ENCODE measurements at places on chromosomes 2 and 18. TPM values are rescaled to one million over a fixed set of nuclear protein-coding genes. Genes with fewer than 3 reads are reported as not detected.

Gene BMP10
- total RNA-seq, result not detected

- H3K4me1 ChIP-seq, result peaks cover 8% of the 10 kb centered on the region
- H3K36me3 ChIP-seq, result no peaks in the 10 kb centered on the region
These were observed 100.8 kb upstream of the ASAP2 start for GRCh38 chr2:9105601-9106337.

DNA sequence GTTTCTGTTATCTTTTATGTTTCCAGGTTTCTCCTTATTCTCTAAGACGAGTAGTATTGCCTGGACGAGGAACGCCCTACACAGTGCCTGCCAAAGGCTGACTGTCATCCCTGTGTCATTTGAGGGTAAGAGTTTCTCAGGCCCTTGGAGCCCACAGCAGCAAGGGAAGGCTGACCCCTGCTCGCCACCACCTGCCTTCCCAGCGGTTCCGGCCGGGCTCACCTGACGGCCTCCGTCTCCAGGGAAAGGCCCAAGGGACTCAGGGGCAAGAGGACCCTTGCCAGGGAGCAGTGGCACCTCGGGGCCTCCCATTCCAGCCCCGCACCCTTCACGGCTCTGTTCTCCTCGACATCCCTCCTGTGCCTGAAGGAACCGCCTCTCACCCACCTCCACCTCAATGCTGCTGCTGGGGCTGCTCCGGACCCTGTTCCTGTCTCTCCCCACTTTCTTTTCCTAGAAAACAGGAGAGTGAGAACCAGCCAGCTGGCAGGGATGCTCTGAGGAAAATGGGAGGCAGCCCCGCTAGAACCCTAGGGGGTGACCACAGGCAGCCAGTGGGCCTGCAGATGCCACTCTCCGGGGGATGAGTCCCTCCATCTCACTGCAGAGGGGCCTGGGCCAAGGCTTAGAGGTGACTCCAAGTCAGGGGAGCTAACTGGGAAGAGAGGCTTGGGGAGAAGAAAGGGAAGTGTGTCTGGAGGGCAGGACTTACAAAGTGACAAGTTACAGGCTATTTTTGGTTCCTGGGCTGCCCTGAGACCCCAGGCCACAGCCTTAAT lies 1.9 kb downstream of the LIMS2 start:
- no peak for DNase-seq
- H3K4me3 ChIP-seq, result no peak overlapping the region
- H3K27ac ChIP-seq, result no peak overlapping the region
- no peaks in the 10 kb centered on the region for H3K4me1 ChIP-seq

- no peak overlapping the region for H3K4me3 ChIP-seq
- H3K27ac ChIP-seq, result no peak overlapping the region
- no peaks in the 10 kb centered on the region for H3K4me1 ChIP-seq
- no peaks in the 10 kb centered on the region for H3K27me3 ChIP-seq
These were observed 759.9 kb downstream of the SATB2 start for GRCh38 chr2:198697794-198698193.

Gene MSTN
- total RNA-seq, result 0.26 TPM

DNA sequence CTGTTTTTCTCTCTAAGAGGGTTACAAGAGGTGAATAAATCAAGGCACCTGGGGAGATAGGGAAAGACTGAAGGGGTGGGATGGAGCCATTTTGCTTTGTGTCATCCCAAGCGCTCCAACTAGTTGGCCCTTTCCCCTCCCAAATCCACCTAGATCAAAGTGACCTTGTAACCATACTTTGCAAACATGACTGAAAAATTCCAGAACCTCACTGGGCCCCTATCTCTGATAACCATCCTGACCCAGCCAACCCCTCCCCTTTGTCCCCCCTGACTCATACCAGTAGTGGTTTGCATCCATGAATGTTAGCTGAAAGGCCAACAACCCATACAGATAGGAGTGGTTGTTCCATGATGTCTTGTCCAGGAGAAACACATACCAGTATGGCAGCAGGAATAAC lies 3.1 kb downstream of the GGCX start:
- no peak for DNase-seq
- H3K27me3 ChIP-seq, result no peaks in the 10 kb centered on the region
- peaks cover 3% of the 10 kb centered on the region for H3K4me1 ChIP-seq
- H3K27ac ChIP-seq, result no peak overlapping the region

DNA sequence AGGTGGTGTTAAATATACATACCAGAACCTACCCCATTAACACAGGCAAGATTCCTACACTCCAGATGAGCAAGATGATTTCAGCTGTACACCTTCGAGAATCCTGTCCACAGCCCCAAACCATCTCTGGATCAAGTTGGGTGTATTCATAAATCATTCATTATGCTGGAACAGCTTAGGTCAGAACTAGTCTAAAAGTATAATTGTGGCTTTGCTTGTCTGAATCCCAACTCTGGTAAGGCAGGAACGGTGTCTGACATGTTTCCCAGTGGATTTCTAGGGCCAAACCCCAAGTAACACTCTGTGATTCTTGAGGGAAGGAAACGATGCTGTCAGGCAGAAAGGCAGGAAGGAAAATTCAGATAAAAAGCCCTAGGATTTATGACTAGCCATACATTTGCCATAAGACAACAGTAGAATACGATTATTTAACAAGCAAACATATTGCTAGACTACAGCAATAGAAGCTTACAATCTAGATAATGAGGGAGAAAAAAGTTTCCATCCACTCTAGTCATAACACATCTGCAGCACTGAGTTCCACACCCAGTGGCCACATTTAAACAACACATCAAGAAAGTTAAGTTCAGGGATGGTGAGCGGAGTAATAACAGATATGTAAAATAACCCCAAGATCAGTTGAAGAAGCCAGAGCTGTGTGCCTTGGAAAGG lies 444.8 kb downstream of the RND3 start:
- H3K27me3 ChIP-seq, result no peaks in the 10 kb centered on the region
- H3K36me3 ChIP-seq, result no peaks in the 10 kb centered on the region
- H3K4me3 ChIP-seq, result no peak overlapping the region
- DNase-seq, result no peak
- H3K4me1 ChIP-seq, result no peaks in the 10 kb centered on the region
- no peak overlapping the region for H3K27ac ChIP-seq

DNA sequence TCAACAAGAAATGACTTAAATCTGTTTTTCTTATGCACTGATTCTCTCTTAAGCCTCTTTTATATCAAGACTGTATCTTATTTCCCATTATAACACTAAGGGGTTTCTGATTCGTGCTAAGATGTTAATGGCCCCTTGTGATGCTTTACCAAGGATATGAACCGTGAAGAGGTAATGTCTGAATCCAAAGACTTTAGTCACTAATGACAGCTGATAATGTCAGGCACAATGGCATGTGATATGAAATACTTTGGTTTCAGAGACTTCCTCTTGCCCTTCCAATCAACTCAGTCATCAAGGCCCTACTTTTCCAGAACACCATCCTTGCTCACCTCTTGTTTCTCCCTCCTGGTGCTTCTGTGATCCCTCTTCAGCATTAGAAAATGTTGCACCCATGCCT lies 262.8 kb downstream of the KCNE4 start:
- DNase-seq, result no peak
- H3K27ac ChIP-seq, result no peak overlapping the region
- H3K36me3 ChIP-seq, result no peaks in the 10 kb centered on the region
- H3K4me1 ChIP-seq, result no peaks in the 10 kb centered on the region
- no peaks in the 10 kb centered on the region for H3K27me3 ChIP-seq

- no peaks in the 10 kb centered on the region for H3K36me3 ChIP-seq
- DNase-seq, result no peak
- H3K4me3 ChIP-seq, result no peak overlapping the region
These were observed 1752.9 kb upstream of the CELF4 start for GRCh38 chr18:39318462-39318861.

Gene SGPP2
- total RNA-seq, result not detected

Gene PSMD14
- 57.0 TPM for total RNA-seq

- H3K36me3 ChIP-seq, result no peaks in the 10 kb centered on the region
- DNase-seq, result peak; percentile 75
These were observed 25.7 kb downstream of the SRBD1 start for GRCh38 chr2:45585267-45585861.

- H3K4me3 ChIP-seq, result no peak overlapping the region
- H3K27ac ChIP-seq, result no peak overlapping the region
- peaks cover 10% of the 10 kb centered on the region for H3K4me1 ChIP-seq
These were observed 45.2 kb upstream of the CTIF start for GRCh38 chr18:48493434-48494230.

Gene DNAJC5G
- total RNA-seq, result not detected

Gene FSIP2
- total RNA-seq, result 0.26 TPM

- no peaks in the 10 kb centered on the region for H3K36me3 ChIP-seq
- no peaks in the 10 kb centered on the region for H3K27me3 ChIP-seq
- DNase-seq, result peak; percentile 21
- H3K4me3 ChIP-seq, result no peak overlapping the region
- H3K27ac ChIP-seq, result no peak overlapping the region
These were observed 1802.2 kb upstream of the PIK3C3 start for GRCh38 chr18:40152859-40153258.

DNA sequence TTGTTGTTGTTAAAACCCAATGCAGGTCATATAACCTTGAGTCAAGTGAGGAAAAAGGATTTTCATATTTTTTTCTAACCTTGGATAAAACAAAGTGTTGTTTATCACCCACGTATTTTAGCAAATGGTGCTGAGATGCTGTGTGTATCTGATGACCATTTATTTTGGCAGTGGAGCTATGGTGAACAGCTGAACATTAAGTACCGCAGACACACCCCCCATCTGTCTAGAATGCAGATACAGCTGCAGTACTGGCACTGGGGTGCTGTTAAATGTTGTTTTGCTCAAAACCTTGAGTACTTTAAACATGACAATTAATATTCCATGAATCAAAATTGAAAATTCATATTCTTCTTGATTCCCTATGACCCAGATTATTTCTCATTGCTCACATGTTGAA lies 773.3 kb upstream of the SLC39A10 start:
- no peak overlapping the region for H3K4me3 ChIP-seq
- H3K27ac ChIP-seq, result no peak overlapping the region
- no peaks in the 10 kb centered on the region for H3K36me3 ChIP-seq
- H3K4me1 ChIP-seq, result no peaks in the 10 kb centered on the region
- H3K27me3 ChIP-seq, result no peaks in the 10 kb centered on the region
